ENCODE measurements at places on chromosomes 4 and X.

DNA sequence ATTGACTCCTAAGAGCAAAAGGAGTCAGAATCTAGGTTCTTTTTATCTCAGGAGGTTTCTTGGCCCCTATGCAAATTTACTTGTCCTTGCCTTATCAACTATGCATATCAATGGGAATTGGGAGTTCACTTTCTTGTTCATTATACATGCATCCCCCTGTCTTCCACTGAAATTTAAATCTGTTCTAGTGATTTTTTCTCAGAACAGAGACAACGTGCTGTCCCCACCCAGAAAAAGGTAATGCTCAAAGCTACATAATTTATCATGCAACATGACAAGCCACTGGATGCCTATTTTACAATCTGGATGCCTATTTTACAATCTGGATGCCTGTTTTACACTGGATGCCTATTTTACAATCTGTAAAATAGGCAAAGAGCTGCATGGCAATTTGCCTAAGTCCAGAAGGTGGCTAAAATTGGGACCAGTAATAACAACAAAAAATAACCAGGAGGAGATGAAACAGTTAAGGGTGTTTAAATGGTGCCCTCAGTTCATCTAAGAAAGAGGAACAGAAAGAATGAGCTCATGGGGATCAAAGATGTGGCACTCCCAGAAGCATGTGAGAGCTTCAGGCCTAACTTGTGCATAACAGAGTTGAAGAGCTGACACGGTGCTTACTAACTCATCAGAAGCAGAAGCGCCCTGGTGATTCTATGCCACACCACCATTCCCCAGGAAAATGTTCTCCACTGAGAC lies 537.8 kb upstream of the BOD1L1 start:
- DNase-seq = no peak

DNA sequence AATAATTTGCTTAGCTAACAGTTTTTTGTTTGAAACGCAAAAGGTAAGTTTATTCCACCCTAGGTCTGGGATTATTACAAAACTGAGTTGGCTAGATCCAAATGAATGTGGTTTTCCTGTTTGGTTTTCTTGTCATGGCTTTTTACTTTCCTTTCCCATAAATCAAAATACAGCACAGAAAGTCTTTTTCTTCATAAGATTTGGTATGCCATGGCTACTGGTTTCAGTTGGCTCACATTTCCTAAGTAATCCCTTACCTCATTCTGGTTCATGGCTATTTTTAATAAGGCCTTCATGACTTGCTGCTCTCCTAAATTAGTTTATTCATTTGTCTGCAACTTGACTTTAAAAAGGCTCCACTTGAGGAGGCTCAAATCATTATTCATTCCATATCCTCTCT lies 12.9 kb upstream of the PAK3 start:
- no peak for DNase-seq

GRCh38 chrX:70552130-70552704 lies 107.6 kb downstream of the DLG3 start:
- DNase-seq = no peak

GRCh38 chrX:133923113-133923512 lies 62.3 kb downstream of the GPC3 start:
- no peak for DNase-seq

- DNase-seq = no peak
Measured at GRCh38 chr4:24252121-24252520, 332.2 kb downstream of the DHX15 start.

- no peak for DNase-seq
Measured at GRCh38 chr4:8320386-8320750, 50.8 kb downstream of the HTRA3 start.

DNA sequence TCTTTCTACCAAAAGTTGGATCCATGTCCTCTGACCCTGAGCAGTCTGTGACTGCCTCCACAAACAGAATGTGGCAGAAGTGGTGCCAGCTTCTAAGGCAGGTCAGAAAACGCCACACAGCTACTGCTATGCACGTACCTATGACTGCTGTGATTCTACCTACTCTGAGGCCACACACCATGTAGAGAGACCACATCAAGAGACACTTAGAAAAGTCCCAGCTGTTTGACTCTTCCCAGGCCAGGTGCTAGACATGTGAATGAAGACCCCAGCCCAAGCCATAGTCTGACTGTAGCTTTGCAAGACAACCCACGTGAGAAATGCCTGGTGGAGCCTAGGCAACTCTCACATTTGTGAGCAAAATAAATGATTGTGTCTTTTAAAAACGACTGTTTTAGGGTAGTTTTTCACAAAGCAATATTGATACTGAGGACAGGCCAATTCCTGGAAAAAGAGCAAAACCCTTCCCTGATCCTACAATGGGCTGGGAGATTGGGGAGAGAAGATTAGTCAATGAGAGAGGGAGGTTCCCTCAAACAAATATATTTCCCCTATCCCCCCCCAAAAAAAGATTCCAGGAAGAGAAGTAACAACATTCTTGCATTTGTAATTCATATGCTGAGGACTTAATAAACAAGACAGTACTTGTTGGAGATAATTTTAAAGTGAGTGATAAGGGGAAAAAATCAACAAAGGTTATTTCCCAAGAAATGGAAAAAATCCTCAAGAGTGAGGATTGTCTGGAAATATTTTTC lies 33.3 kb downstream of the FRYL start:
- DNase-seq = no peak
